ENCODE measurements at places on chromosomes 6 and 20.

- DNase-seq: no peak
These were observed 76.5 kb downstream of the SPTLC3 start for GRCh38 chr20:13085275-13085674.

GRCh38 chr6:106874481-106874880 is 100.0 kb downstream of the CD24 start:
- no peak for DNase-seq

- DNase-seq: no peak
These were observed 39.5 kb downstream of the CRISP1 start for GRCh38 chr6:49826743-49827406.

GRCh38 chr20:15847196-15847784 is 726.0 kb downstream of the KIF16B start:
- no peak for DNase-seq

GRCh38 chr6:138203315-138203714 is 15.0 kb downstream of the PBOV1 start:
- DNase-seq: no peak

GRCh38 chr20:62688855-62689460 is 19.7 kb upstream of the NTSR1 start:
- no peak for DNase-seq

Data from gastrocnemius medialis (tissue), 4 donors.